MCF 10A (cell line): ENCODE measurements at places on chromosomes 2 and 18.

DNA sequence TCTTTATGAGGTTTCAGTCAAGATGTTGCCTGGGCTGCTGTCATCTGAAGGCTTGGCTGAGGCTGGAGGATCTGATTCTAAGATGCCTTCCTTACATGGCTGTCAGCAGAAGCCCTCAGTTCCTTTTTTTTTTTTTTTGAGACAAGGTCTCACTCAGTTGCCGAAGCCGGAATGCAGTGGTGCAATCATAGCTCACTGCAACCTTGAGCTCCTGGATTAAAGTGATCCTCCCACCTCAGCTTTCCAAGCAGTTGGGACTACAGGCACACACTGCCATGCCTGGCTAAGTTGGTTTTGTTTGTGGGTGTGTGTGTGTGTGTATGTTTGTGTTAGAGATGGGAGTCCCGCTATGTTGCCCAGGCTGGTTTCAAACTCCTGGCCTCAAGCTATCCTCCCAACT is 13.1 kb upstream of the SLC35F5 start:
- no peak for DNase-seq

GRCh38 chr18:47800248-47800647 is 130.2 kb downstream of the SMAD2 start:
- DNase-seq: no peak

- DNase-seq: no peak
These were observed 483.3 kb downstream of the BCL11A start for GRCh38 chr2:60070196-60070595.

DNA sequence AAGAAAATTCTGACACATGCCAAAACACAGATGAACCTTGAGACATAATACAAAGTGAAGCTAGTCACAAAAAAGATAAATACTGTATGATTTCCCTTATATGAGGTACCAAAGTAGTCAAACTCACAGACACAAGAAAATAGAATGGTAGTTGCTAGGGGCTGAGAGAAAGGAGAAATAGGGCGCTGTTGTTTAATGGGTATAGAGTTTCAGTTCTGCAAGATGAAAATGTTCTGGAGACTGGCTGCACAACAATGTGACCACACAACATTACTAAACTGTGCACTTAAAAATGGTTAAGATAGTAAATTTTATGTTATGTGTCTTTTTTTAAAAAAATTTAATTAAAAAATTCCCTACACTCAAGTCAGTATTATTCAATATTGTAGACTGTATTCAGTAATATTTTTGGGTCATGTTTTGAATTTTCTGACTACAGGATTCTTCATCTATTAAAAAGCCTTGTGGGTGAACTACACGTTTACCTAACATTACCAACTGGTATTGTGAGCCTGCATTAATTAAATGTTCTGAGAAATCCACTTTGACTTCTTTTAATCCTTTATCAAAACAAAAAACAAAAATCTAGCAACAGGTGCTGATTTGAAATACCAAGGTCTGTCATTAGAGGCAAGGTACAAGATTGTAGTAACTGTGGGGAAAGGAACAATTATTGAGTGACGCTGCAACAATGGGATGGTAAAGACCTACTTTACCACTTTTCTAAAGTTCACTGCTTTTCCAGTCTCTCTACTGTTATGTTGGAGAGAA is 140.8 kb upstream of the ZFP36L2 start:
- DNase-seq: no peak

DNA sequence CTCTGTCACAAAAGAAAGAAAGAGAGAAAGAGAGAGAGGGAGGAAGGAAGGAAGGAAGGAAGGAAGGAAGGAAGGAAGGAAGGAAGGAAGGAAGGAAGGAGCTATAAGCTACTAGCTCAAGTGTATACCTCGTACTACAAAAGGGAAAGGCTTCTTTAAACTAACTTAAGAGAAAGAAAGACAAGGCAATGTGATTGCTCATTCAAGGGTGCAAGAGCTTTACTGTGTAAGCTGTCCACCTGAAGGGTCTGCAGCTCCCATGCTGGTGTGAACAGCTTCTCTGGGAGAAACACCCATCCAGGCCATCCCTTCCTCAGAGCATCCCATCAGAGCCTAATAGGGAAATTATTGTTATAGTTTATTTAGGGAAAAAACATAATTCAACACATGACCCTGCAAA is 286.1 kb upstream of the ID2 start:
- no peak for DNase-seq

- DNase-seq: peak; percentile 45
These were observed 20.9 kb downstream of the DHRS9 start for GRCh38 chr2:169090133-169090820.

DNA sequence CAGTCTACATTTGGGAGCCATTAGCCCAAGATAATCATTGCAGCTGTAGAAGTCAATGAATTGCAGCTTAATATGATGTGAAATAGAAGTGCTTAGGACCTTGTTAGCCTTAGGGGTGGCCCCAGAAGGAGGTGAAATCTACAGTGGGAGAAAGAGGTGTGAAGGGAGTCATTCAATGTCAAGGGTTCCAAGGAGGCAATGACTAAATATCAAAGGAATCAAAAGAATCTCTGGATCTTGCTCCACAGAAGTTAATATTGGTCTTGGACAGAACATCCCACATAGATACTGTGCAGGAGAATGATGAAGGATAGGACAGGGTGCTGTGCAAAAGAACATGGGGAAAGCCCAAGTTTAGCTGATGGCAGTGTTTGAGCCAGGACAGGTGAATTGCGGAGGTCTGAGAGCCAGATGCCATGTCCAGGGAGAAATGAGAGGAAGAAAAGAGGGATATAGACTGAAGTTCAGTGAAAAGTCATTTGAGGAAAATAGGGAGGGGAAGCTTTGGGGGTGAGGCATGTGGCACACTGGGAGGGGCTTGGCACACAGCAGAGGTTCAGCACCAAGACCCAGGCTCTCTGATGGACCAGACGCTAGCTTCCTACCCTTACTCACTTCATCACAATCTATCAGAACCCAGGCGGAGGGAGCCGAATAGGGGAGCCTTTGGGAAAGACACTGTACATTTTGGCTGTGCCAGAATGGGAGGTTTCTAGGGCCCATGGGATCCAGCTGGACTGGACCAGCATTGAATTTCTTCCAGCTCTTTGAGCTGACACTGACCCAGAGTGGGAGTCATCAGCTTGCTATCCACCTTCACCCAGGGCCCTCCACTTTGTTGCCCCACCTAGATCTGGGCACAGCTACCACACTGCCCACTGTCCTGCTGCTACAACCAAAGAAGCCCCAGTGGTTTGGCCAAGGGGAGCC is 2.2 kb downstream of the IL1F10 start:
- no peak for DNase-seq

GRCh38 chr2:43159797-43160196 is 66.6 kb downstream of the ZFP36L2 start:
- peak; percentile 45 for DNase-seq

GRCh38 chr18:8928847-8929780 is 173.4 kb upstream of the NDUFV2 start:
- DNase-seq: no peak

DNA sequence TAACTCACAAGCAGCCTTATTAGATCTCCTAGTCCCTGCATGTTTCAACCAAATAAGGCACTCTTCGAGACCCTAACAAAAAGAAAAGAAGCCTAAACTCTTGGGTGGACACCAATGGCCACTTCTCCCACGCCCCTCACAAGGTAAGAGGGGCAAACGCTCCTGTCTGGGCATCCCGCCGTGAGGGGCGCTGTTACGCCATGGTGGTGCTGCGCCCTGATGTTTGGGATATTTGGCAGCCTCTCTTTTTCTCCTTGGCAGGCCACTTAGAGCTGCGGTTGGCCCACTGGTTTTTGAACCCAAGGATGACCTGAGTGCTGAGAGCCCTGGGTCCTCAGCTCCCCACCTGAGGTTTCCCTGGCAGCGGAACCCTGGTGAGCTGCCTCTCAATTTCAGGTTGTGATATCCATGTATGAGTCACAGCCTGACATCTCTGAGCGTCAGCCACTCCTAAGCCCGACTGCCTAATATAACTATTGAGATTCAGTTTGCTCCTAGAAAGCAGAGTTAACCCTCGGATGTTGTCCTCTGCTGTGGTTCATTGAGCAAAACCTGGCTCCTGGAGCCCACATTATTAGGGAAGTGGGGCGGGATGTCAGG is 103.3 kb downstream of the COL6A3 start:
- DNase-seq: peak; percentile 59

DNA sequence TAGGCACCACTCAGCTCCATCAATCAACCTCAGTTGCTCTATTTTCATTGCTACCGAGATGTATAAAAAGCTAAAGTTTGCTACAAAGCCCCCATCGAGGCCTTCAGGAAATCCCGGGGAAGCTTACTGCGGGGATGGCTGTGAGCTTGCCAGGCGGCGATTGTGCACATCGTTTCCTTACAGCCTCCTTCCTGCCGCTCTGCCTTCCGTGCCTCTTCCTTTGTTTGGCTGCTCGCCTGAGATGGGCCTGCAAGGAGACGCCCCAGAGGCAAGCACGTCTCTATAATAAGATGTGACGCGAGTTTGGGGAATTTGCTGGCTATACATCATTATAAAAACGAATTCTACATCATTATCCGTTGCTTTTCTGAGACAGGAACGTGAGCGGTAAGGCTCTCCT is 41.6 kb downstream of the DHRS9 start:
- no peak for DNase-seq

DNA sequence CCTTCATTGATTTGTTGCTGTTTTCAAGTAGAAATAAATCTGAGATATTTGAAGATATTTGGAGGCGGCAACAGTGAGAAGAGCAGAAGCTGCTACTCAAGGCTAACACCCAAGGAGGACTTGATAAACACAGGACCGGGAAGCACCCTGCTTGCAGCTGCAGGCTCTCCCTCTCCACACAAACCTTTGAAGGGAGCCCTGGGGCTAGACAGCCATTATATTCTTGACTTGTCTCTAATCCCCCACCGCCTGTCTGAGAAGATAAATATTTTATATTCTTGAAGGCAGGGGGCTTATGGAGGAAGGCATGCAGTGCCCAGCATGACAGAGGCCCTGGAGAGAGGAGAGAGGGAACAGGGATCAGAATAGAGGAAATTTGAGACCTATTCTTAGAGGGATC is 50.9 kb upstream of the SMAD2 start:
- no peak for DNase-seq

GRCh38 chr2:226658555-226658954 is 141.1 kb downstream of the IRS1 start:
- no peak for DNase-seq

DNA sequence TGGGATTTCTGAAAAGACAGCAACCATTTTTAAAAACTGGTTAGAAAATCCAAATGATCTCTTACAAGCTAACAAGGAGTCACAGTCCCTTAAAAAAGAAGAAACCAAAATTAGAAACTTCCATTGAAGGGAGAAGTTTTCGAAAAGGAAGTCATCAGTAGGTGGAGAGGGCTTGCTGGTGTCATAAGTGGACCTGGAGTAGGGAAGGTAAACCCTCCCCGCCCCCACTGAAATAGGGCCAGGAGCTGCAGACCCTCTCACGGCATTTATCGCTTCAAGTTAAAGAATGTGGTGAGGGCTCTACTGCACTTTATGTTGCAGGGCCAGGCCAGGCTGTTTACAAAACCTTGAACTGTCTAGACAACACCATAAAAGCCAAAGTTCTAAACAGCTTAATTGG is 2.9 kb downstream of the HOXD11 start:
- no peak for DNase-seq

GRCh38 chr2:8566155-8566670 is 115.6 kb upstream of the ID2 start:
- no peak for DNase-seq

DNA sequence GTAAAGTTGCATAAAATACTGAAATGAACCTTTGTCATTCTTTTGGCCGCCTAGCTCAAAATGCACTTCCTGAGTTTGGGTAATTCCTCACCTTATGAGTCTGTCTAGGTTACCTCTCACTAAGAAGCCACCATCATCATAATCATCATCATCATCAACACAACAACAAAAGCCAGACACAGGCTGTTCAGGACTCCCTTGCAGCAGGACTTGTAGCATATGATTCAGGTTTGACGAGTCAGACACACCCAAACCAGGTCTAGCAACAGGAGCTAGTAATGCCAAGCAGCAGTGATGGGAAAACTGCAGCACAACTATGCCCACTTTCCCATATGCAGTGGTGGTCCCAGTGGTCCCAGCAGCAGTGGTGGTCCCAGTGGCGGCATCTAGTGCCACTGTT is 2.8 kb upstream of the SGO2 start:
- peak; percentile 5 for DNase-seq

DNA sequence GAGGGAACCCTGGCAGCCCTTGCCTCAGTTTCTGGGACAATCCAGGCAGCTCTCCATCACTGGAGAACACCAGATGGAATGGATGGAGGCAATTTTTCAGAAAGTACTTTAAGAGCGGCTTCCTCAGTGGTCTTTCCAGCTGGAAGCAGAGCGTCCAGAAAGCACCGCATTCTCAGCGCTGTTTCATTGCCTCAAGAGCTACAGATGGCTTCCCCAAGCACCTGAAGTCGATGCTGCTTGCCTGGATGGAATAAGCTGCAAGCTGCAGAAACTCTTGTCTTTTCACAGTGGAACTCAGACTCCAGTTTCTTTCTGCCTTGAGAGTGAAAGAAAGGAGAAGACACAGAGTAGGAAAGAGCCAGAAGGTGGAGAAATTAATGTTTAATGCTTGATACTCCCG is 766.9 kb downstream of the TDRD15 start:
- no peak for DNase-seq
